Ascending aorta (tissue), 2 donors: ENCODE measurements at places on chromosomes 1 and 21. TPM values are rescaled to one million over a fixed set of nuclear protein-coding genes. Genes with fewer than 3 reads are reported as not detected.

GRCh38 chr1:61271412-61271789, 189.0 kb downstream of the NFIA start:
- peak overlapping the region; percentile 17 for H3K27ac ChIP-seq
- H3K27me3 ChIP-seq = no peaks in the 10 kb centered on the region
- peaks cover 47% of the 10 kb centered on the region for H3K4me1 ChIP-seq
- H3K4me3 ChIP-seq = no peak overlapping the region

DNA sequence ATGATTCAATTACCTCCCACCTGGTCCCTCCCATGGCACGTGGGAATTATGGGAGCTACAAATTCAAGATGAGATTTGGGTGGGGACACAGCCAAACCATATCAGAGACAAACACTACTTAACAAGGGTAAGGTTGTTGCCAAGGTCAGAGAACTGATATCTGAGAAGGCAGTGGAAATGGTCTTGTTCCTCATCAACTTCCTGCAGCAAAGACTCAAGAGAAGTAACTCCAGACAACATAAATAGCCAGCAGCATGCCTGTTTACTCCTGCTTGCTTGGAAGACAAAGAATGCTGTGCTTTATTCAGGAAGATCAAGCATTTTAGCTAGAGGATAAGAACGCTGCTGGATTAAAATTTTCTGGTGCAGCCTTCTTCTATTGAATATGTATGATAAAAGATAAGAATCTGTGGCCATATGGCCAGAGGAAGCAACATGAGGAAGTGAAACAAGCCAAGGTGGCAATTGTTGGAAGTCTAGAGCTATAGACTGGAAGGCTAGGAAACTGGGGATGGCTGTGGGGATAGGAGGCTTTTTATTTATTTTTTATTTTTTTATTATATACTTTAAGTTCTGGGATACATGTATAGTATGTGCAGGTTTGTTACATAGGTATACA, 36.4 kb downstream of the DDAH1 start:
- no peak overlapping the region for H3K4me3 ChIP-seq
- peak overlapping the region; percentile 15 for H3K27ac ChIP-seq
- no peak for DNase-seq

- no peak overlapping the region for H3K4me3 ChIP-seq
- no peak overlapping the region for H3K27ac ChIP-seq
- no peaks in the 10 kb centered on the region for H3K36me3 ChIP-seq
- DNase-seq = no peak
Measured at GRCh38 chr1:38538834-38539233, 320.7 kb downstream of the RRAGC start.

- H3K27ac ChIP-seq = no peak overlapping the region
- no peaks in the 10 kb centered on the region for H3K27me3 ChIP-seq
- no peaks in the 10 kb centered on the region for H3K36me3 ChIP-seq
Measured at GRCh38 chr1:229848752-229849677, 218.0 kb upstream of the GALNT2 start.

The HAX1 gene
- 270 TPM for total RNA-seq

GRCh38 chr1:14699620-14700019, 101.1 kb downstream of the KAZN start:
- no peak overlapping the region for H3K27ac ChIP-seq
- no peak overlapping the region for H3K4me3 ChIP-seq
- no peaks in the 10 kb centered on the region for H3K4me1 ChIP-seq
- no peak for DNase-seq
- H3K36me3 ChIP-seq = no peaks in the 10 kb centered on the region
- no peaks in the 10 kb centered on the region for H3K27me3 ChIP-seq

- no peaks in the 10 kb centered on the region for H3K27me3 ChIP-seq
- H3K4me1 ChIP-seq = peaks cover 4% of the 10 kb centered on the region
- H3K36me3 ChIP-seq = no peaks in the 10 kb centered on the region
- DNase-seq = no peak
- H3K27ac ChIP-seq = no peak overlapping the region
Measured at GRCh38 chr1:39894884-39895495, 6.7 kb downstream of the MYCL start.

DNA sequence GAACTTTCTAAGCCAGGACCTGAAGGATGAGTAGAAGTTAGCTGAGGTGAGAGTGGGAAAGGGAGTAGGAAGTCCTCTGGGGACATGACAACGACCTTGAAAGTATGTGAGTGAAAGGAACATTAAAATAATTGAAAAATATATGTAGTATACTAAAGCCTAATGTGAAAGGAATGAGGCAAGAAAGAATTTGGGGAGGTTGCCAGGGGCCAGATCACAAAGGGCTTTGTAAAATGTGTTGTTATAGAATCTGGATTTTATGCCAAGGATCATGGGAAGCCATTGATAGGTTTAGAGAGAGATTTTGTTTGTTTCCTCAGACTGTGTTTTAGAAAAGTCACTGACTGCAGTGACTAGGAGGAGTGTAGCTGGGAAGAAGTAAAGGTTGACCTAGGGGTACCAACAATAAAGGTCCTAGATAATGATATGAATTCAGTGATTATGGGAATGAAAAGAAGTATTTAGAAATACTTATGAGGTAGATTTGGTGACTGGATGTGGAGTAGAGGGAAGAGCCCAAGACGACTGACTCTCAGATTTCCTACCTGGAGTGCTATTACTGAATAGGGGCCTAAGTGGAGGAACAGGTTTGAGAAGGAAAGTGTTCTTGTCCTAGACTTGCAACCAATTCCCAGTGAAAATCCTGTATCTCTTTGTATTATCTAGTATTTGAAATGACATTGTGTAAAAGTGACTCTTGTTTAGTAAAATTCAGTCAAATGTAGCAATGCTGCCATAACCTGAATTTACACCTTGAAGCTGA, 179.8 kb downstream of the PHTF1 start:
- no peaks in the 10 kb centered on the region for H3K36me3 ChIP-seq
- H3K4me3 ChIP-seq = no peak overlapping the region
- H3K27me3 ChIP-seq = no peaks in the 10 kb centered on the region
- H3K27ac ChIP-seq = no peak overlapping the region

GRCh38 chr1:217881131-217881543, 250.0 kb downstream of the SPATA17 start:
- H3K4me3 ChIP-seq = no peak overlapping the region
- no peak for DNase-seq
- no peaks in the 10 kb centered on the region for H3K4me1 ChIP-seq
- no peak overlapping the region for H3K27ac ChIP-seq
- no peaks in the 10 kb centered on the region for H3K36me3 ChIP-seq
- no peaks in the 10 kb centered on the region for H3K27me3 ChIP-seq

The SYTL1 gene
- total RNA-seq = 0.21 TPM

DNA sequence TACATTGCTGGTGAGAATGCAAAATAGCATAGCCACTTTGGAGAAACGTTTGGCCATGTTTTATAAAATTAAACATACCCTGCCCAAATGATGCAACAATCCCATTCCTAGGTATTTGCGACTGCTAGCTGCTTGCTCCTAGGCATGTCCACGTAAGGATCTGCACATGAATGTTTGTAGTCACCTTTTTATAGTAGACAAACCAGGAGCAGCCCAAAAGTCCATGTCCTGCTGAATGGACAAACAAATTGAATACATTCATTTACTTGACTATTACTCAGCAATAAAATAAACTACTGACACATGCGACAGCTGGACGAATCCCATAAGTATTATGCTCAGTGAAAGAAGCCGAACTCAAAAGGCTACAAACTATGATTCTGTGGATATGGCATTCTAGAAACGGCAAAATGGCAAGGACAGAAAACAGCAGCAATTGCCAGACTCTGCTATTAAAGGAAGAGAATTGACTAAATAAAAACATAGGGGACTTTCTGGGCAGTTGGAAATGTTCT, 161.9 kb upstream of the GALNT2 start:
- no peaks in the 10 kb centered on the region for H3K36me3 ChIP-seq
- no peak for DNase-seq
- H3K27me3 ChIP-seq = no peaks in the 10 kb centered on the region

GRCh38 chr1:940107-941014, 16.6 kb downstream of the SAMD11 start:
- H3K4me1 ChIP-seq = peaks cover 21% of the 10 kb centered on the region
- peak overlapping the region; percentile 70 for H3K27ac ChIP-seq
- H3K36me3 ChIP-seq = peaks cover 7% of the 10 kb centered on the region
- H3K4me3 ChIP-seq = peak overlapping the region; percentile 48

- no peak overlapping the region for H3K27ac ChIP-seq
- DNase-seq = no peak
- H3K36me3 ChIP-seq = no peaks in the 10 kb centered on the region
- H3K4me1 ChIP-seq = no peaks in the 10 kb centered on the region
- no peak overlapping the region for H3K4me3 ChIP-seq
- no peaks in the 10 kb centered on the region for H3K27me3 ChIP-seq
Measured at GRCh38 chr1:210841926-210842625, 291.9 kb downstream of the KCNH1 start.

The TMEM269 gene
- not detected for total RNA-seq

- DNase-seq = no peak
- H3K36me3 ChIP-seq = peaks cover 10% of the 10 kb centered on the region
- H3K27ac ChIP-seq = no peak overlapping the region
- H3K27me3 ChIP-seq = no peaks in the 10 kb centered on the region
- peaks cover 27% of the 10 kb centered on the region for H3K4me1 ChIP-seq
- no peak overlapping the region for H3K4me3 ChIP-seq
Measured at GRCh38 chr1:12411747-12412146, 181.9 kb downstream of the VPS13D start.
